ENCODE measurements at places on chromosomes 5 and 9. TPM values are rescaled to one million over a fixed set of nuclear protein-coding genes. Genes with fewer than 3 reads are reported as not detected.

The PPP3R2 gene
- polyA plus RNA-seq: 0.01 TPM

The KCNIP1 gene
- polyA plus RNA-seq: 2.8 TPM

The IRX2 gene
- polyA plus RNA-seq: 0.01 TPM

The OCLN gene
- polyA plus RNA-seq: 85.5 TPM

The SPATA31A3 gene
- polyA plus RNA-seq: not detected

The TNFSF15 gene
- polyA plus RNA-seq: 10.2 TPM

DNA sequence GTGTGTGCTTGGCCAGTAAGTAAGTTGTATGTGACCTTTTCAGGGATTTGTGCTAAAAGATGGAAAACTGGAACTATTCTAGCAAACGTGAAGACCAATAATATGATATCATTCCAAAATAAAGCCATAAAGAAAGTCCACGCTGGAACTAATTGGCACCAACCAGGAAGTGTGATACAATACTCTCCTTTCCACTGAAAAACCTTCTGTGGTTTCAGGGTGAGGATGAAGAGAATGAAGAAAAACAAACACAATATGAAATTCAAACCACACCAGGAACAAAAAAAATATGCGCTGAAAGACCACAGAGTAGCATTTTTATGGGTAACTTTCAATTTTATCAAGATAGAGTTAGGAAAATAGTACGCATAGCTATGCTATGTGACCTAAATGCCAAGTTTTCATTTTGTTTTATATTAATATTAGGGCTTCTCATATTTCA, 105.8 kb downstream of the EFNA5 start:
- H3K27me3 ChIP-seq: no peaks in the 10 kb centered on the region
- no peaks in the 10 kb centered on the region for H3K4me1 ChIP-seq
- DNase-seq: no peak

DNA sequence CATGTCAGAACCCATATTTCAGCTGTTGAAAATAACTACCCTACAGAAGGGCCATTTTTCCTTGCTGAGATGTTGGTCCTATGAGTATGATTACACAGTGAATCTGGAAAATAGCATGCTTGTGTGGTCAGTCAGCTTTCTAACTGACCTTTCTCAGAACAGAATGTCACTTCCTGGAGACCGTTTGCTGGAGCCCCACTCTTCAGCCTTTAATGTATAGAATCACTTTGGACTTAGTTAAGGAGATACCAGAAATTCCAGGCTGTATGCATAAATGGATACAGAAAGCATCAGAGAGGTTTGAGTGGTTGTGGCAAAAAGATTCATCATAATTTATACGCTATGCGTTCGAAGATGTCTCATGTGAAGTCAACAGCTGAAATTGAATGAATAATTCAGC, 488.1 kb downstream of the EBF1 start:
- no peak overlapping the region for H3K4me3 ChIP-seq
- no peaks in the 10 kb centered on the region for H3K4me1 ChIP-seq
- DNase-seq: no peak

- H3K27me3 ChIP-seq: no peaks in the 10 kb centered on the region
- no peaks in the 10 kb centered on the region for H3K36me3 ChIP-seq
- no peak for DNase-seq
- H3K27ac ChIP-seq: no peak overlapping the region
Measured at GRCh38 chr9:84869091-84869490, 199.6 kb downstream of the NTRK2 start.

- peaks cover 16% of the 10 kb centered on the region for H3K4me1 ChIP-seq
- DNase-seq: peak; percentile 81
- H3K27me3 ChIP-seq: peaks cover 2% of the 10 kb centered on the region
- no peaks in the 10 kb centered on the region for H3K36me3 ChIP-seq
- peak overlapping the region; percentile 23 for H3K27ac ChIP-seq
- H3K4me3 ChIP-seq: no peak overlapping the region
Measured at GRCh38 chr5:42889311-42889933, 77.7 kb upstream of the SELENOP start.

- no peaks in the 10 kb centered on the region for H3K36me3 ChIP-seq
- peaks cover 8% of the 10 kb centered on the region for H3K27me3 ChIP-seq
- DNase-seq: no peak
- H3K4me1 ChIP-seq: no peaks in the 10 kb centered on the region
- H3K4me3 ChIP-seq: no peak overlapping the region
Measured at GRCh38 chr5:178419196-178419595, 171.0 kb downstream of the COL23A1 start.

DNA sequence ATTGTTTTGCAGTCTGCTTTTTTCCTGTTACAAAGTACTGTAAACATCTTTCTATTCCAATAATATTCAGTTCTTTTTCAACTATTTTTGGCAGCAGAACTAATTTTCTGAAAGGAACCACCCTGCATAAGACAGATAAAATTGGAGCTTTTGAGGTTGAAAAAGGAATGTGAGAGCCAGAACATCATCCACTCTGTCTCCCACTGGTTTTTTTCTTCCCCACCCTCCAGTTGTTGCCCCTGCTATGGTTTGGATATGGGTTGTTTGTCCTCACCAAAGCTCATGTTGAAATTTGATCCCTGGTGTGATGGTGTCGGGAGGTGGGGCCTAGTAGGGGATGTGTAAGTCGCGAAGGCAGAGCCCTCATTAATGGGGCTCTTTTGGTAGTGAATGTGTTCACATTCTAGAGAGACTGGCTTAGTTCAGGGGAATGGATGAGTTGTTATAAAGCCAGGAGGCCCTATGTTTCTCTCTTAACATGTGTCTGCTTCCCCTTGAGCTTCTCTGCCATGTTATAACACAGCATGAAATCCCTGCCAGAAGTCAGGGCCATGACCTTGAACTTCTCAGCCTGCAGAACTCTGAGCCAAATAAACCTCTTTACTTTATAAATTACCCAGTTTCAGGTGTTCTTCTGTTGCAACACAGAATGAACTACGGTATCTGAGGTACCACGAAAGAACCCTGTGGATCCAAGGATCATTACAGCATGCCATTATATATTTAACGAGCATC, 34.8 kb upstream of the MAST4 start:
- no peaks in the 10 kb centered on the region for H3K4me1 ChIP-seq
- no peaks in the 10 kb centered on the region for H3K27me3 ChIP-seq
- no peak overlapping the region for H3K27ac ChIP-seq
- no peak overlapping the region for H3K4me3 ChIP-seq
- no peak for DNase-seq

DNA sequence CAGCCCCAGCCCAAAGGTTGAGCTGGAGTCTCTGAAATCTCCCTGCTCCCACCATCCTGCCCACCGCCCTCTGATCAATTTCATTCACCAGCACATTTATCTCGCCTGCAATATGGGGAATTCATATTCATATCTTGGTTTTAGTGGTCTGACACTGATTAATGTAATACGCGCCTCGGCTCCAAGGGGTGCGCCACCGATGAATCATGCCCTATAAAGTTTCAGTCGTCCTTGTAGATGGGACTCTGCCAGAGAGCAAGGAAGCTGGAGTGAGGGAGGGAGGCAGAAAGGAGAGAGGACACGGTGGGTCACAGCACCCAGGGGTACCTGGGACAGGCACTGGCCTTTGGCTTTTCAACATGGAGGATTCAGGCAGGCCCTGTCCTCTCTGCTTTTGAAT, 8.9 kb downstream of the IRX1 start:
- H3K27ac ChIP-seq: no peak overlapping the region
- H3K4me1 ChIP-seq: no peaks in the 10 kb centered on the region
- no peak for DNase-seq
- H3K27me3 ChIP-seq: peaks cover 99% of the 10 kb centered on the region
- H3K36me3 ChIP-seq: no peaks in the 10 kb centered on the region

- no peaks in the 10 kb centered on the region for H3K36me3 ChIP-seq
- H3K27me3 ChIP-seq: no peaks in the 10 kb centered on the region
- DNase-seq: no peak
- no peaks in the 10 kb centered on the region for H3K4me1 ChIP-seq
- no peak overlapping the region for H3K4me3 ChIP-seq
Measured at GRCh38 chr5:2459251-2459650, 292.2 kb downstream of the IRX2 start.

DNA sequence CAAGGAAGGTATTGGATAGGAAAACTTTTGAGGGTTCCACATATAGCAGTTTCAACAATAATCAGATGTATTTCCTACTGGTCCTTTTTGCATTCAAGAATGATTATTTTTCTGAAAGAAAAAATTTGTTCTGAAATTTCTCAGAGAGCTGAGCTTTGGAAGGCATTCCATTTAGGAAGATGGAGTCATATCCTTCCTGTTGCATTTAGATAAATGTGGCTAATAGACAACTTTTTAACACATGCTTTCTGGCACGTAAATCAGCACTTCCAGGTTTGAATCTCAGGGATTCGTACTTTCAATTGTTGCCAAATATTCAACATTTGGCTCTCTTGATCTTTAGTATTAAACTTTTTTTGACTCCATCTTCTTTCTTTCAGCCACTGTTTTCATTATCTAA, 24.8 kb upstream of the TLR4 start:
- no peak overlapping the region for H3K27ac ChIP-seq
- no peaks in the 10 kb centered on the region for H3K27me3 ChIP-seq
- H3K36me3 ChIP-seq: no peaks in the 10 kb centered on the region
- H3K4me3 ChIP-seq: no peak overlapping the region

DNA sequence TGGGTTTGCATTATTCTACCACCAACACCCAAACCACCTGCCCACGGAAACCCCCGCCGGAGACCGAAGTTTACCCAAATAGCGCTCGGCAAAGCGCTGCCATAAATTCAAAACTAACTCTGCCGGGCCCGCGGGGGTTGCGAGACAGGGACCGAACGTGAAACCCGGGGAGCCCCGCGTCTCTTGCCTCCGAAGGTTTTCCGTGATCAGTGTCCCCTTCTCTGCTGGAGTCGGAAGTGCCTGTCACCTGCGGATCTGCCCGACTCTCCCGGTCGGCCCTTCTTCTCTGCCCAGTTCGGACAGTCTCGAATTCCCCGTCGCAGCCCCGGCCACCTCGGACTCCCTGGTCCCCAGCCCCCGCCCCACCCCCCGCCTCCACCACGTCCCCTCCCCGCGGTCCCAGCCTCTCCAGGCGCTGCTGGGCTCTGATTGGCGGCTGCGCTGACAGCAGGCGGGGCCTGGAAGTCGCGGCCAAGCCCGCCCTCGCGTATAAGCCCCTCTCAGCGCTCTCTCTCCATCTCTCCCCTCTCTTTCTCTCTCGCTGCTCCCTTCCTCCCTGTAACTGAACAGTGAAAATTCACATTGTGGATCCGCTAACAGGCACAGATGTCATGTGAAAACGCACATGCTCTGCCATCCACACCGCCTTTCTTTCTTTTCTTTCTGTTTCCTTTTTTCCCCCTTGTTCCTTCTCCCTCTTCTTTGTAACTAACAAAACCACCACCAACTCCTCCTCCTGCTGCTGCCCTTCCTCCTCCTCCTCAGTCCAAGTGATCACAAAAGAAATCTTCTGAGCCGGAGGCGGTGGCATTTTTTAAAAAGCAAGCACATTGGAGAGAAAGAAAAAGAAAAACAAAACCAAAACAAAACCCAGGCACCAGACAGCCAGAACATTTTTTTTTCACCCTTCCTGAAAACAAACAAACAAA, at the start of gene RORB:
Gene RORB (plus strand): TSS at position 517 of the 929 bp plus-strand sequence. CDS start 642 bp downstream, outside the sequence.
- no peaks in the 10 kb centered on the region for H3K4me1 ChIP-seq
- H3K27me3 ChIP-seq: peaks cover 71% of the 10 kb centered on the region
- H3K27ac ChIP-seq: no peak within 1 kb of the TSS
- H3K36me3 ChIP-seq: no peaks in the 10 kb centered on the region

DNA sequence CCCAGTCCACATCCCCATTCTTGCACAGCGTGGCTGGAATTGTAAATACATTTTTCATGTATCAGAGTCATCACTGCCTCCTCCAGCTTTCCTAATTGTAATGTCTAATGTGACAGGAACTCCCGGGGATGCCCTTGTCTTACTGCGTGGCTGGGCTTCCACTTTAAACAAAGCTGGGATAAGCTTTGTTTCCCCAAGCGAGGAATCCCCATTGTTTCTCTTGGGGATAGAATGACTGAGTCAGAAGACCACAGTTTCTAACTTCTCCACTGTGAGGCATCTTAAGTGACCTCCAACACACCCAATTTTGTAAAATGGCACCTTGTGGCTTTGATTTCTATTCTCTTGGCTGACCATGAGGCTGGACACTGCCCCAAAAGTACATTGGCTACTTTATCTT, 22.4 kb downstream of the ARPC5L start:
- H3K36me3 ChIP-seq: peaks cover 78% of the 10 kb centered on the region
- no peaks in the 10 kb centered on the region for H3K27me3 ChIP-seq
- no peak for DNase-seq
- H3K4me3 ChIP-seq: no peak overlapping the region
- no peaks in the 10 kb centered on the region for H3K4me1 ChIP-seq
- no peak overlapping the region for H3K27ac ChIP-seq

GRCh38 chr9:2602704-2603116, 18.9 kb upstream of the VLDLR start:
- no peaks in the 10 kb centered on the region for H3K36me3 ChIP-seq
- no peak overlapping the region for H3K4me3 ChIP-seq
- DNase-seq: no peak
- no peaks in the 10 kb centered on the region for H3K4me1 ChIP-seq

GRCh38 chr5:38677636-38678035, 121.2 kb upstream of the LIFR start:
- no peaks in the 10 kb centered on the region for H3K36me3 ChIP-seq
- H3K4me3 ChIP-seq: no peak overlapping the region
- H3K4me1 ChIP-seq: no peaks in the 10 kb centered on the region
- DNase-seq: no peak
- H3K27ac ChIP-seq: no peak overlapping the region

DNA sequence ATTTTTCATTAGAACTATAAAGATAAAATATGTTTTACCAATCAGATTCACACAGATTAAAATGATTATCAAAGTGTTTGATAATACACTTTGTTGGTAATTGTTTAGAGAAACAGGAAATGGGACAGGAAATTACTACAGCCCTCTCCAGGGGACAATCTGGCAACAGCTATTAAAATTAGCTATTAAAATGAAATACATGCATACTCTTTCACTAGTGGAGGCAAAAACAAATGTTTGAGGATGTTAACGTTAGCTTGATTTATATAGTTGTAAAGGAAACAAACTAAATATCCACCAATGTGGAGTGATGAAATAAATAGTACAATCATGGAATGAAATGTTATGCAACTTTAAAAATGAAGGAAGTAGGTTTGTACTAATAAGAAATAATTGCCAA, 53.7 kb downstream of the TARS1 start:
- H3K4me1 ChIP-seq: no peaks in the 10 kb centered on the region
- H3K4me3 ChIP-seq: no peak overlapping the region
- no peak for DNase-seq
- H3K27me3 ChIP-seq: no peaks in the 10 kb centered on the region
- no peaks in the 10 kb centered on the region for H3K36me3 ChIP-seq

DNA sequence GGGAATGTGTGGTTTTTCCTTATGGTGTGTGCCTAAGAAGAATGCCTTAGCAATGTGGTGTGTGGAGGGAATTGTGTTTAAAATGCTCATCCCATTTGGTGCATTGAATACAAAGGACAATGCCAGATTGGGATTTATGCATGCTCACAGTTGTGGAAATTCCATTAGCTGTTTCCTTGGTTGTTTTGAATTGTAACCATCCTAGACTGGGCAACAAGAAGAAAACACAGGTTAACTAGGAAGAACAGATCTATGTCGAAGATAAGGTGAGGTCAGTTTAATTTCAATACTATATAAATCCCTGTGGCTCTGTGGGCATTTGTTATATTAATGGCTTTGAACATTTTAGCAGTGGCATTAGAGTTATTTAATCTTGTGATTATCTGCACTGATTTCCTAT, 266.8 kb downstream of the MAT2B start:
- no peaks in the 10 kb centered on the region for H3K4me1 ChIP-seq
- DNase-seq: no peak
- H3K27ac ChIP-seq: no peak overlapping the region
- no peaks in the 10 kb centered on the region for H3K36me3 ChIP-seq

GRCh38 chr9:129449066-129449465, 171.8 kb downstream of the C9orf50 start:
- no peaks in the 10 kb centered on the region for H3K36me3 ChIP-seq
- H3K27me3 ChIP-seq: no peaks in the 10 kb centered on the region
- peaks cover 11% of the 10 kb centered on the region for H3K4me1 ChIP-seq
- no peak for DNase-seq

Data from large intestine (tissue), 12 donors.